ENCODE measurements at places on chromosomes 7 and 10.

- DNase-seq = no peak
These were observed 31.8 kb upstream of the RET start for GRCh38 chr10:43044961-43045621.

- DNase-seq = no peak
These were observed 12.3 kb downstream of the AKR1C3 start for GRCh38 chr10:5106553-5106952.

GRCh38 chr10:10197423-10197822 is 820.2 kb upstream of the CELF2 start:
- DNase-seq = no peak

DNA sequence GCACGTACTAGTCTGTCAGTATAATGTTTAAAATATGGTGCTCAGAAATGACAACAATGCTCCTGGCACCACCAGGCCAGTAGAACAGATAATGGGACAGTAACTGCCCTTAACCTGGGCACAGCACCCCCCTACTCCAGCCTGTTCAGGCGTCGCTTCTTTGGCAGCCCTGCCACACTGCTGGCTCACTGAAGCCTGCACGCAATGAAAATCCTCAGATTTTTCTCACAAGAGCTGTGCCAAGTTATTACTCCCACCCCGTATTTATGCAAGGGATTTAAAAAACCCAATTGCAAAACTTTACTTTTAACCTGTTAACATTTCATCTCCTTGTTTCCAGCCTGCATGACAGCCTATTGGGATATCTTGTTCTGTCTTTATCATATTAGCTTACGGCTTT is 56.6 kb upstream of the LAMB1 start:
- no peak for DNase-seq

GRCh38 chr7:135377171-135377570 is 132.7 kb downstream of the CNOT4 start:
- DNase-seq = no peak

- DNase-seq = no peak
These were observed 3.1 kb upstream of the PKD1L1 start for GRCh38 chr7:47951374-47951773.

- peak; percentile 60 for DNase-seq
These were observed 40.3 kb downstream of the RGS10 start for GRCh38 chr10:119502209-119502608.

DNA sequence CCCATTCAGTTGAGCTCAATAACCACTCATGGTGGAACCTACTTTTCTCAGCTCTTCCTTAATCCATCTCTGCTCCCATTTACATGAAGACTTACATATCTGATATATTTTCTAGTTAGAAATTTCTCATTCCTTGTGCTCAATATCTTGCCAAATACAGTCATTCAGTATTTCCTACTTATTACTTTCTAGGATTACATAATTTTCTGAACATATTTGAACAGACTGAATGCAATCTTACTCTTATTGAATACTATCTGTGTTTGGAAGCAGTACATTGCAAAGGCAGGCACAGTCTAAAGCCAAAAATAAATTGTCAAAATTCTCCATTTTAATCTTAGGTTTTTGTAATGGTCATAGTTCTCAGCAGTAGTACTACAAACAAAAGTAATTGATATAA is 126.0 kb downstream of the GNAI1 start:
- no peak for DNase-seq

- no peak for DNase-seq
These were observed 30.6 kb downstream of the IQCE start for GRCh38 chr7:2589341-2589740.
